ENCODE measurements at places on chromosomes 13 and 19.
A peak's percentile ranks its signal among the peaks of the same experiment; 100 is the strongest.

- no peak for DNase-seq
Observed at GRCh38 chr13:27403727-27404385, 20.6 kb upstream of the GTF3A start.

- DNase-seq = no peak
Observed at GRCh38 chr19:6833166-6833790, 54.1 kb upstream of the ADGRE1 start.

DNA sequence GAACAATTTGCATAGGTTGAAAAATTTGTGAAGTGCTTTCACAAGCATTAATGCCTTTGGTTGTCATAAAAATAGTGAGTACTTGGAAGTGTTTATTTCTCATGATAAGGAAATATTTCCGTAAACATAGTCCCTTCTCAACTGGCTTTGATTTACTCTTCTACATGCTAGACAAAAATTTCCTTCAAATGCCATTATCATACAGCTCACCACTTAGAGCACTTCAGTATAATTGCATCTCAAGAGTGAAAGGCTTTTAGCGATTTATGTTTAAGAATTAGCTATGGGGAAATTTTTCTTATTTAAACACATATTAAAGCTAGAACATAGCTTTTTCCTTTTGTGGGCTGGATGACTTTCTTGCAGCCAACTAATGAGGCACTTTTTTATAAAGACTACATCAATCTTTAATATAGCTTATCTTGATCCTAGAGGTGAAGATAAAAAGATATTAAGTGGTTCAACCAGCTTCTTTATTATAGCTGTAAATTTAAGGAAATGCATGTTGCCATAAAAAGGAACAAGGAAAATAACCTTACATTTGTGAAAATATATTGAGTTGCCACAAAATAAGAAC is 656.8 kb downstream of the SLITRK6 start:
- no peak for DNase-seq

GRCh38 chr19:6610934-6611852 is 20.2 kb upstream of the CD70 start:
- DNase-seq = peak; percentile 67

DNA sequence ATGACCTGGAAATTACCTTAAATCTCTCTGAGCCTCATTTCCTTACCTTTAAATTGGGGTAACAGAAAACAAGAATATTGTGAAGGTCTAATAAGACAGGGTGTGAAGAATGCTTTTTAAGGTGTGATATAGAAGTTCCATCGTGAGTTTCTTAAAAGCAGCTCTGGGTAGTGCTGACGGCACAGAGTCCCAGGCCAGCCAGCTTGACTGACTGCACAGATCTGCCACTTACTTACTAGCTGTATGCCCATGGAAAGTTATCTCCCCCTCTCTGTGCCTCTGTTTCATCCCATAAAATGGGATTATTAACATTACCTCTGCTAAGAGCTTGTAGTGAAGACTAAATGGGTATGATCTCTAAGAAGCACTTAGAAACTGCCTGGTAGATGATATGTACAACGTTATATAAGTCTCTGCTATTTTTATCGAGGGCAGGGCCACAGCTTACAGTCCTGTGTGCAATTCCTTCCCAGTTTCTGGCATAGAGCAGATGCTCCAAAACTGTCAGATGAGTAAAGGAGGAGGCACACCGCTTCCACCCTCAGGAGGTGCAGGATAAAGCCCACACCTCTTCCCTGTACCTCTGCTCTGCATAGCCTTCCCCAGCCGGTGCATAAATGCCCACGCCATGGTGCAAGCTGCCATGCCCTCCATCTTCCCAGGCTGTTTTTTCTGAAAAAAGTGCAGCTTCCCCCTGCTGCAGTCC is 99.6 kb downstream of the MBNL2 start:
- no peak for DNase-seq

DNA sequence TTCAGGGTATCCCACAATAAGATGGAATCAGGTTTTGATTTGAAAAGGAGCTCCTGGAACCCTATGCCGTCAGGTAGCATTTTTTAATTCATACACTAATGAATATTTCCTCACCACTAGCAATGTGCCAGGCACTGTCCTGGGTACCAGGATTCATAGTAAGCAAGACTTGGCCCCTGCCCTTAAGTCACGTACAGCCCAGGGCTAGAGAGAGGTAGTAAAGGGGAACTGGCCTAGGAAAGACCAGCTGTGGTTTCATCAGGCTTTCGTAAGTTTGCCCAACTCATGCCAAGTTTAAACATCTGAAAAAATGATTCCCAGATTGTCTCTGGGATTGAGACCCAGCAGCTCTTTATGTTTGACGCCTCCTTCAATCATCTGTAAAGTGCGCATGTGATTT is 45.9 kb upstream of the AMER2 start:
- no peak for DNase-seq

- DNase-seq = no peak
Observed at GRCh38 chr13:93226065-93226622, 463 bp upstream of the GPC6 start.
